EL (cell line): ENCODE measurements at places on chromosomes 7 and 10.
A peak's percentile ranks its signal among the peaks of the same experiment; 100 is the strongest.

GRCh38 chr10:4546500-4546899 lies 279.5 kb upstream of the AKR1E2 start:
- DNase-seq, result peak; percentile 57

GRCh38 chr7:16982640-16983350 lies 101.0 kb upstream of the AGR3 start:
- DNase-seq, result peak; percentile 59

GRCh38 chr10:86355571-86356038 lies 11.0 kb downstream of the GRID1 start:
- DNase-seq, result no peak

DNA sequence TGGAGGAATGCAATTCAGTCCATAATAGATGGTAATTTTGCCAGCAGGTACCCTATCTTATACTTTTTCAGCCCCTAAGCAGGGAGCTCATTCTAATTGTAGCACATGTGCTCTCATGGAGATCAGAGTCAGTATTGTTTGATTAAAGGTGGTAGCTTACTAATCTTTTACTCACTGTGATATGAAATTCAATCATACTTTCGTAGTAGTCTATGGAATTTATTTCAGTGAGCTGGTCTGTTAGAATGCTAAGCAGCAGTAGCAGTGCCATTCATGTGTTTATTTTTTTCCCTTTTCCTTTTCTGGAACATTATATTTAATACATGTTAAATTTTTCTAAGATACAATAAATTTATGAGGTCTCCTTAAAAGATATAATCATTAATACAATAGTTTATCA lies 109.0 kb downstream of the ST7 start:
- no peak for DNase-seq

DNA sequence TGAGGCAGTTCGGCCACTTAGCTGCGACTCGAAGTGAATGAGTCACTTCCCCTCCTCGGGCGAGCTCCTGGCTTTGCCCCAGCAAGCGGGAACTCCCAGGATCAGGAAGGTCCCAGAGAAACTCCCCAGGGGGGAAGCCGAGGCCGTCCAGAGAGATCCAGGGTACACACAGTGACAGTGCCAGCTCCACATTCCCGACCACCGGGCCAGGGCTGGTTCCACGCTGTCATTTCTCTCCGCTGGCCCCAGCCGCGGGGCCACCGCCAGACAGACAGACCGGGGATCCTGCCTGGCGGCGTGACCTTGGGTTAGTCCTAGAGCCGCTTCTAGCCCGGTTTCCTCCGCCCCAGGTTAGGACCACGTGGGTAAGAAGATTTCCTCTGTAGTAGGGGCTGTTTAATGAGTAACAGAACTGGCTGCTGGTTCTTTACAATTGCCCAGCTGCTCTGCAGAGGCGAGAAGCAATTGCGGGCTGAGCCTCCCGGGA lies 463 bp upstream of the UPP1 start:
- peak; percentile 94 for DNase-seq

- DNase-seq, result no peak
Observed at GRCh38 chr10:71516890-71517289, 120.2 kb downstream of the CDH23 start.

- no peak for DNase-seq
Observed at GRCh38 chr7:131556909-131557651, 652 bp upstream of the PODXL start.

- DNase-seq, result peak; percentile 47
Observed at GRCh38 chr7:77651575-77652162, 44.6 kb upstream of the RSBN1L start.

GRCh38 chr10:52261362-52261761 lies 52.7 kb upstream of the DKK1 start:
- no peak for DNase-seq

GRCh38 chr10:6407034-6407721 lies 172.9 kb downstream of the PRKCQ start:
- DNase-seq, result no peak

DNA sequence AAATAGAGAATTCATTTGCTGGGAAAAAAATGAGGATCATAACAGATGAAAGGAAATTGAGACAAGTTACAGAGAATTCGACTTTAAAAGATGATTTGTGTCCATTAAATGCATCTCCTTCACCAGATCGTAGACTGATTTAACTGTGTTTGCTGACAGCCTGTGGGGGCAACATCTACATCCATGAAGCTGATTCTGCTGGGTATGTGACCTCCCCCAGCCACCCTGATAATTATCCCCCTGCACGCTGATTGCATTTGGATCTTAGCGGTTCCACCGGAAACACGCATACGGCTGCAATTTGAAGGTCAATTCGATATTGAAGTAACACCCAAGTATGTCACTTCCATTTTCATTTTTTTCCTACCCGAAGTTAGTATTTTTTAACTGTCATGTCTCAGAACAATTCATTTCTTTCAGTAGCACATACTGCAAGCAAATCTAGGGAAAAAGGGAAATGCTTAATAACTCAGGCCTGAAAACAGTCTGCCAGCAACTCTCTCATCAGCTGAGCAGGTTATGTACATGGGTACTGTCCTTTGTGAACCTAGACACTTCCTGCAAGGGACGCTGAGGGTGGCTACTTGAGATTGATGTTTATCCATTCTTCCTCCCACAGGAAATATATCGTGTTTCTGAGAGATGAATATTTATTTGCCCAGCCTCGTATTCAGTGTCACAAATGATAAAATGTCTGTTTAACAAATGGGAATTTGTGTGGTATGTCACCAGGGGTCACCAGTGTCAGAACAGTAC lies 134.9 kb downstream of the ZNF22 start:
- no peak for DNase-seq

- DNase-seq, result no peak
Observed at GRCh38 chr7:20350996-20351692, 20.4 kb downstream of the ITGB8 start.

DNA sequence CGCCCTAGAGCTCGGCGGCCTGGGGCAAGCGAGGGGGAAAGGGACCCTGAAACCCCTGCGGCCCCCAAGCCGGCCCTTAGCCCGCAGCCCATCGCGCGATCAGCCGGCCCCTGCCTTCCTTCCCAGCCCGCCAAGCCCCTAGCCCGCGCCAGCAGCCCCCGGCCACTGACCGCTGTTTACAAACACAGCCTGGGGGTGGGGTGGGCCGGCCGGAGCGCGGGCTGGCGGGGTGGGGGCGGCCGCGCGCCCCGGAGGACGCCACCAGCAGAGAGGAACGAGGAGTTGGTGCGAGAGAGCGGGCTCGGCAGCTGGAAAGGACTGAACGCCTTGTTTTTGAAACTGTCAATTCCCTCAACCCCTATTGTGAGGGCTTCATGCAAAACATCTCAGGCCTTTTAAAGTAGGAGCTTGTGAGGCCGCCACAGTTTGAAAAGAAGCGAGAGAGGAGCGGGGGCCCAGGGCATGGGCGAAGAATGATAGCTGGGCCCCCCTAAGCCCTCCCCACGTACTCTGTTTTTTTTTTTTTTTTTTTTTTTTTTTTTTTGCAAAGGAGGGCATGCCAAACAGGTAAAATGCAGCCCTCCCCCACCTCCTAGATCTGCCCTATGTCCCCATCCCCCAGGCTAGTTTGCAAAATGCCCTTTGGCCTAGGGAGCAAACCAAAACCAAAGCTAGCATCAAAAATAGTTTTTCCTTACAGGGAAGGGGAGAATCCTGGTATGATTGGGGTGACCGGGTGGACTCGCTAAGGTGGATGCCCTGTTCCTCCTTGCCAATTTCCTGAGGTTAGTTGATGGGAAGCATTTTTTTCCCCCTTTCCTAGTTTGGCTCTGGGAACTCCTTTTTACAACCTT lies 15.0 kb downstream of the SKIDA1 start:
- peak; percentile 30 for DNase-seq

DNA sequence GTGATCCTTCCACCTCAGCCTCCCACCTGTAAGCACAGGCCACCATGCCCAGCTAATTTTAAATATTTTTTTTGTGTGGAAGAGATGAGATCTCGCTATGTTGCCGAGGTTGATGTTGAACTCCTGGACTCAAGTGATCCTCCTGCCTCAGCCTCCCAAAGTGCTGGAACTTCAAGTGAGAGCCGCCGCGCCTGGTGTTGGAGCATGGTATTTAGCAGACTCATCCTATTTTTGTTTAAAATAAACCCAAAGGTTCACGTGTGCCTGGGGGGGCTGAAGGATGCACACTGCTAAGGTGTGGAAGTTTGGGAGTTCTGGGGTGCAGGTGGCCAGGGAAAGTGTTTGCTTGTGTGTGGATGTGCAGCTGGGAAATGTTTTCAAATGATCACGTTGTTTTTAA lies 18.1 kb downstream of the PDGFA start:
- DNase-seq, result no peak

DNA sequence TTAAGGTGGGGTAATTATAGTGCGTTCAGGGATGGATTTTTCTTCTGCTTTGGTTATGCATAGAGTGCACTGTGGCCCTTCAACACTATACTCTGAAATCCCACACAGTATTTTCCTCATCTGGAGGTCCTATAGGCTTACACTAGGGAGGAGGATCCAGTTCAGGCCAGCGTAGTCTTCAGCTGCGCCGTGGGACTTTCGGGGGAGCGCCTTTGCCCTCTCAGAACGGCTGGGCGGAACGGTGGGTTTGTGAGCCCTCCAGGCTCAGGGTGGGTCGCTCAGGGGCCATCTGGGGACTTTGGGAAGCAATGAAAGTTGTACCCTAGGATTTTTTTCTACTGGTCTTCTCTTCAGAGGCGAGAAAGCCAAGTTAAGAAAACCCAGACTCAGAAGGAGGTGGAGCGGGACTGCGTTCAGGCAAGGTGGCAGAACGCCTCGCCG lies 652 bp upstream of the VPS26A start:
- peak; percentile 71 for DNase-seq

- DNase-seq, result no peak
Observed at GRCh38 chr7:18874880-18875279, 242.6 kb downstream of the TWIST1 start.

DNA sequence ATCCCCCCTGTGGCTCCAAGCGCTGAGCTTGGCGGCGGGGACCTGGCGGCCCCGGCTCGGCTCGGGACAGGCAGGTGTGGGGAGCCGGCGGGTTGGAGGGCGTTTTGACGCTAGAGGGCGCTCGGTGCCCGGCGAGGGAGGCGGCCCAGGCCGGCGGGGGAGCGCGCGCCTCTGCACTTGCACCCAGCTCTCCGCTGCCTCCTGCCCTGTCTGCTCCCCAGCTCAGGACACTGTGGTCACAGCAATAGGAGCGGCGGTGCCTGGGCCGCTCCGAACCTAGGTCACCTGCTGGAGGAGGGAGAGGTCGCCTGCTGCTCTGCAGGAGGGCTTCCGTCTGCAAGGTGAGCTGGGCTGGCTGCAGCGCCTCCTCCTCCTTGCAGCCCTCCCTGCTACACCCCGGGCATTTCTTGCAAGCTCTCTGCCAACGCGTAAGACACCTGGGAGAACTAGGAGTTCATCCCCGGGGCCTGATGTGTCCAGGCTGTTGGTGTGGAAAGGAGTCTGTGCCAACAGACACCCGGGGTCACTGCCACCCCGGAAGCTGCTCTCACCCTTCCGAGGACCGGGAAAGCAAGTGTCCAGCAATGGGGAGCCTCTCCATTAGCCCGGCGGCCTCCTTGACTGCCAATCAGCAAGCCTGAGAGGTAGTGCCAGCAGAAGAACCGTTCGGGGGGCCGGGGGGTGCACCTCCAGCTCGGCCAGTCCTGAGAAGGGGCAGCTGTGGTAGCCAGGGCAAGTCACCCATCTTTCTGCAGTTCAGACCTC lies 620.4 kb downstream of the GALNT17 start:
- no peak for DNase-seq

DNA sequence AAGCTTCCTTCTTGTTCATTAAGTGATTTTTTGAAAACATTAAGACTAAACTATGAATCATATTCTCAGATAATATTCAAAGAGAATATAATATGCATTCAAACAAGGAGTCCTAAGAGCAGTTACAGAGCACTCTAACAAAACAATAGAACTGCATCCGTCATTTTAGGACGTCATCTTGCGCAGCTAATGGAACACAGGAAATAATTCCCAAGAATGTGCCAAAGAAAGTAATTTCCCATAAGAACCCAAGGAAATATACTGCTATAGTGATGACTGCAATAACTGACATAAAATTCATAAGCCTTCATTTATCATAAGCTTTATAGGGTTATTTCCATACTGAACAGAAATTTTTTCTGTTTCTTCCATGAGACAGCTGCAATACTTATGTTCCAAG lies 28.3 kb upstream of the CASD1 start:
- DNase-seq, result no peak

- DNase-seq, result no peak
Observed at GRCh38 chr7:46177821-46178220, 256.7 kb upstream of the IGFBP3 start.

DNA sequence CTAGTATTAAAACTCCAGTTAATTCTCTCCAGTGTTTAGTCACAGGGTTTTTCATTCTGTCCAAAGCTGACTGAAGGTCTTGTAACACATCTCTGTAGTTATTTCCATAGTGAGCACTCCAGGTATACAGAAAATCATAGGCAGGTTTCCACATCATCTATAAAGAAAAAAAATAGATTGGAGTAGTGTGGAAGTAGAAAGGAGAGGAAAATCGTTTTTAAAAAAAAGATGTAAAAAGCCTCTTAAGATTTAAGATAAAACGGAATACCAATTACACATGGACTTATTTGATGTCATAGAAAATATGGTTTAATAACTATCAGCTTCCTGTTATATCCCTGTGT lies 76.2 kb downstream of the MACC1 start:
- no peak for DNase-seq

DNA sequence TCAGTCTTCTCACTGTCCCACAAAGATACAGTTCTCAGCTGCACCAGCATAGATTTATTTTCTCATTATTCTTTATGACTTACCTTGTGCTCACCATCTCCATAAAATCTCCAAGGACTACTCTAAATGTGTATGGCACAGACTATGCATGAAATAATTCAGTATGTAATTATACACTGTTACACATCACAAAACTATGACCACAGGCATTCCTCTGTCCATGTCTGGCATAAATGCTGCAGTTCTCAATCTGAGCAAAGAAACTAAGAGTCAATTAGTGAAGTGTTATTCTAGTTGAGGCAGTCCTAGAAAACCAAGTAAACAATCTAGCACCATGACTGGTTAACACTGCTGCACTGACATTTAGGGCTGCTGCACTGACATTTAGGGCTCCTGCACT lies 2.7 kb downstream of the CYCS start:
- DNase-seq, result peak; percentile 68

- DNase-seq, result peak; percentile 56
Observed at GRCh38 chr7:12436896-12437535, 33.4 kb upstream of the VWDE start.

DNA sequence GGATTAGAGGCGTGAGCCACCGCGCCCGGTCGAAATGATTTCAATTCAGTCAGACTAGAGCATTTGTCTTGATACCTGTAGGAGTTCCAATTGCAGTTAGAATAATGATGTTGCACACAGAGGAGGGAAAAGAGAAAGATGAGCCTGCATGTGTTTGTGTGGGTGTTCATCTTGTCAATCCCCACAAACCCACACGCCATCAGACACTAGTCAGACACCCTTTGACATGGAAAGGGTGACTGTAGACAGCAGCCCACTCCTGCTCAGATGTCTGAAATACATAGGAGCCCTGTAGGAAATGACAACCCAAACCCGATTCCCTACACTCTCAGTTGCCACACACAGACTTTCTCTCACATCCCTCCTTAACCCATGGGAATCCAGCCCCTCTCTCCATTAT lies 92.0 kb downstream of the ABLIM1 start:
- no peak for DNase-seq

GRCh38 chr7:20393021-20393610 lies 62.4 kb downstream of the ITGB8 start:
- no peak for DNase-seq
